ENCODE measurements at places on chromosomes 12 and 14.
A peak's percentile ranks its signal among the peaks of the same experiment; 100 is the strongest.

DNA sequence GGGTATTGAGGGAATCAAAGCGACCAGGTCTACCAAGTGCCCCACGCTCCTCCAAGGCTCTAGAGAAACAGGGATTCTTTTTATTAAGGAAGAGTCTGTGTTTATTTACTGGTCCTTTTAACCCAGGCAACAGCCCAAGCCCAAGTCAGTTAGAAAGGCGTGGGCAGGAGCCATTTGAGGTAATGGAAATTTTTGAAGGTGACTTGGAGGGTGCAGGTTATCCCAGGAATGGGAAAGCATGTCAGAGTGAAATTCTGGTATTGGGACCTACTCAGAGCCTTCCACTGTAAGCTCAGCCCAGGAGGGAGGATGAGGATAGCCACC lies 2.9 kb downstream of the SLC6A12 start:
- DNase-seq = no peak

GRCh38 chr14:96683562-96684289 lies 113.5 kb upstream of the VRK1 start:
- DNase-seq = no peak

DNA sequence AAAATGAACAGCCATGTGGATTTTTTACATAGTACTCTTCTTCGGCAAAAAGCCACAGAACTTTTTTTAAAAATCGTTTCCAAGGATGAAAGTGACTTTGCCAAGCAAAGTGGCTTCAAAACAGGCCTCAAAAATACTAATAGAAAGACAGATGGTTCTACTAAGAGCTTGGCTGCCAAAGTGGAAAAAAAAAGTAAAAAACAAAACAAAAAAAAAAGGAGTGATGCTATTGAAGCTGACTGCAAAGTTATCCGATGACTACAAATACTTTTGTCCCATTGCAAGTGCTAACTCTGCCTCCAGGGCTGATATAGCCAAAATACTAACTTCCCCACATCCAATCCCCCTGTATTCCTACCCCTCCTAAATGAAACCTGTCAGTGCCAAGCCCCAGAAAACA lies 277.6 kb downstream of the SOX5 start:
- DNase-seq = no peak

- DNase-seq = no peak
Observed at GRCh38 chr12:65189028-65189718, 19.8 kb downstream of the LEMD3 start.

GRCh38 chr12:101552277-101552676 lies 42.5 kb upstream of the MYBPC1 start:
- DNase-seq = no peak

- DNase-seq = no peak
Observed at GRCh38 chr14:103020271-103021170, 36.8 kb downstream of the CDC42BPB start.

GRCh38 chr14:100894416-100894815 lies 9.1 kb downstream of the RTL1 start:
- no peak for DNase-seq

DNA sequence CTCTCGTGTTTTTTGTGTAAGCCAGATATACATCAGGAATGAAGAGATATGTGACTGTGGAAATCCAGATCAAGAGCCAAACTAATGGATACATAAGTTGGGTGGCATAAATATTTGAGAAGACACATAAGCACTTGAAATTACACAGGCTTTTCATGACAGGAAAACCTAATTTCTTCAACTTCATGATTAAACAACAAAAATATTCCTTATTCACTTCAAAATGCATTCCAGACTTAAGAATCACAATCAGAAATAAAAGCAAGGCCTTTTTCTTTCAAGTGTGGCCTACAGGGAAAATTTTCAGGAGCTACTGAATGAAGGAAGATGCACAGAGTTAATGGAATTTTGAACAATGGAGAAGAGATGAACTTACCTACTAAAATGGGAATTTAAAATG lies 515.6 kb downstream of the FOXG1 start:
- DNase-seq = no peak

DNA sequence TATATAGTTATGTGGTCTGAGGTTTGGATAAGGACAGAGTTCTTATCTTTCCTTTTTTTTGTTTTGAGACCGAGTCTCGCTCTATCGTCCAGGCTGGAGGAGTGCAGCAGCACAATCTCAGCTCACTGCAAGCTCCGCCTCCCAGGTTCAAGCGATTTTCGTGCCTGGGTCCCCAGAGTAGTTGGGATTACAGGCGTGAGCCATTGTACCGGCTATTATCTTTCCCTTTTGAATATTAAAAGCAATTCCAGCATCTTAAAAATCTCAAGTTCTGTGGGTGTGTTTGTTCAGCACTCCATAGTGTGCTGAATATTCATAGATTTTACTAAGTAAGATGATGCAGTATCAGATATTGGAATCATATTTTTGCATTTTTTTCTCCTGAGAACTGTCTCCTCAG lies 404.4 kb upstream of the RGS6 start:
- no peak for DNase-seq

GRCh38 chr12:5511644-5512600 lies 80.0 kb downstream of the NTF3 start:
- DNase-seq = no peak

DNA sequence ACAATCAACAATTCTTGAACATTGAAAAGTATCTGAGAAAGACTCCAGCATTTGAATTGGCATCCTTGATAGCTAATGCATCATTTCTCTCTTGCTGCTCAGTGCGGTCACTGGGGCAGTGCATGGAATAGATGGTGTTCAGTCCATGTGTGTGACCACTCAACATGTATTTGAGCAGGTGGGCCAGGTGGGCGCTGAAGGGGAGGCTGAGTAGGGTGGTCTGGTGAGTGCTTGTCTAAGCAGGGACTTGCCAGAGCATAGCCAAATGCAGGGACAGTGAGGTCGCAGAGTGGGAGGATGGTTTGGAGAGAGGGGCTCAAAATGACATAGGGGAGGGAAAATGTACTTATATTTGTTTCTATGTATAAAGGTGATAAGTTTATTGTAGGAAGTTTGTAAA lies 409.0 kb downstream of the TMEM121 start:
- no peak for DNase-seq

DNA sequence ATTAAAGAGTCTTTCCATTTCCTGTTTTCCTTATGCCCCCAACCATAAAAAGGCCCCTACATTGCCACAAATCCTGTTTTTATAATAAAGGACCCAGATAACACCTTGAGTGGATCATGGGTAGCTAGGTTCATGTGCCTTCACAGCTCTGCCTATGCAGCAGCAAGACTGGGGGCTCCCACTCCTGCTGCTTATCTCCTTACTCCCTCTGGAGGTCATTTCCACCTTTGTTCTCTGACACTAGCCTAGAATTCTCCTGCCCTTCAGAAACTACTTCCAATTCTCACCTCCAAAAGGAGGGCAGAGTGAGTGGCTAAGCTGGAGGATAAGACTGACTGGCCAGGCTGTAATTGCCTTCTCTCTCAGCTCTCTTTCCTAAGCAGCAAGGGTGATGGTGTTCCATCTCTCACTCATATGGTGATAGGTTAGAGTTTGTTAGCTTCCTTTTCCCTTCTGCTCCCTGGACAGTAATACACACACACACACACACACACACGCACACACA lies 20.0 kb upstream of the STAC3 start:
- no peak for DNase-seq

GRCh38 chr14:105480807-105481801 lies 5.6 kb upstream of the CRIP1 start:
- DNase-seq = peak; percentile 96

- DNase-seq = no peak
Observed at GRCh38 chr14:22122227-22122818, 448.7 kb upstream of the OR4E1 start.

GRCh38 chr14:54366736-54367735 lies 29.8 kb upstream of the CDKN3 start:
- no peak for DNase-seq

- DNase-seq = no peak
Observed at GRCh38 chr14:41051801-41052200, 554.9 kb upstream of the LRFN5 start.

- DNase-seq = peak; percentile 96
Observed at GRCh38 chr12:120580787-120581723, at the start of gene POP5. Gene POP5, minus strand, starts transcription at chr12:120581402. Its CDS starts 40 bp downstream, at chr12:120581362.

- no peak for DNase-seq
Observed at GRCh38 chr14:81536241-81536771, 2.7 kb upstream of the SEL1L start.

DNA sequence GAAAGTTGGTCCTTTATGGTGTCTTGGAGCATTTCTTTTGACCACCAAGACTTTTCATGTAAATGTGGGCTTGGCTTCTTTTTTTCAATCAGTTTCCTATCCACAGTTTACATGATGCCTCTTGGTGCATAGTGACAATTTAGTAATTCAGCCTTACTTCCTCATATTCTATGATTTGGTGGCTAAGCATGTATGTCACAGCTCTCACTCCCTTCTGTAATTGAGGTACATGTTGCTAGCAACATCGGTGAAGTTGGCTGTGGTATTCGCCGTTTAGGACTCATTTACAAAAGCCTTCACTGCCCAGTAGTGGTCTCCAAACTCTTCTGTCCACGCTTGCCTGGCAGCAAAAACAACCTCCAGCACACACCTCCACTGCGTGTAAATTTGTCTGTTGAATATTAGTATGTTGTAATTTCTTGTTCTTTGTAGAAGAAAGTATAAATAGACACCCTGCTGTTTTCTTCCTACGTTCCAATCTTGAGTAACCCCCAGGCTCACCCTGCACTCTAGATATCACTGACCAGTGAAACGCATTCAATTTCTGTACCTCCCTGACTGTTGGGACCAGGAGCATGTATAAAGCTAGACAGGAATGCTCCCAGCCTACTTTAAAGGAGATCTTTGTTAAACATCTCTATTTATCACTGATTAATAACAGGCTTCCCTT lies 90.4 kb downstream of the PPP2R5C start:
- DNase-seq = no peak

- DNase-seq = no peak
Observed at GRCh38 chr12:43348221-43348620, 203.8 kb downstream of the ADAMTS20 start.

GRCh38 chr14:60512126-60512525 lies 3.2 kb downstream of the SIX6 start:
- no peak for DNase-seq

DNA sequence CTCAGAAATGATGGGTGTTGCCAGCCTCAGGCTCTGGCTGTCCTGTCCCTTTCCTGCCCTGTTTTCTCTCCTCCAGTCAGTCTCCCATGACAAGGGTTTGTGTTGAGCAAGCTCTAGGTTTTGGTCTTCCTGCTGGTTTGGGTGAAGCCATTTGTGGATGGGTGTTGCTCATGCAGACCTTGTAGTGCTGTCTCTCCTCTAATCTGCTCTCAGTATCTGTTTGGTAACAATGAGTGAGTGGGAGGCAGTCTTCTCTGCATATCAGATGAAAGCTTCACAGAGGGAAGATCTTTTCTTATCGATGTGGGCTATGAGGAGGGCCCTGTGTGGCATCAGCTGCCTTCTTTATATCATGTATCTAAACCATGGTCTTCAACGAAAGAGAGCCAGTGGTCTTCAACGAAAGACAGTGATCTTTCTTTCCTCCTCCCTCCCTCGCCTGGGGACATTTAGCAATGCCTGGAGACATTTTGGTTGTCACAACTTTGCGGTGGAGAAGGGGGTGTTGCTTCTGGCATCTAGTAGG lies 3.6 kb downstream of the CMA1 start:
- no peak for DNase-seq

DNA sequence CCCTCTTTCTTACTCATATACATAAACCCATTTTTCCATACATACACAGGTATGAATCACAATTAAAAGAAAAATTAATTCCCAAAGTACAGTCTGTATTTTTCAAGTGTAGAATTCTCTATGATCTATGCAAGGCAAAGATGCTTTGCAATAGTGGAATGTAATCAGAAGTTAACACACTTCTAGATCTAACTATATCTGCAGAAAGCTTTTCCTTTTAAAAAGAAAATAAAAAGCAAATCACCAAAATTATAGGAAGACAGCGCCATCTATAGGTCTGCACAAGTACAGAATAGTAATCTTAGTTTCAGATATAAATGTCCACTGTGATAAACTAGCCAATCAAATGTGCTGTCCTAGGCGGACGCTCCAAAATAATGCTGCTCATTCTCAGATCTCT lies 22.0 kb downstream of the SLC25A21 start:
- no peak for DNase-seq

DNA sequence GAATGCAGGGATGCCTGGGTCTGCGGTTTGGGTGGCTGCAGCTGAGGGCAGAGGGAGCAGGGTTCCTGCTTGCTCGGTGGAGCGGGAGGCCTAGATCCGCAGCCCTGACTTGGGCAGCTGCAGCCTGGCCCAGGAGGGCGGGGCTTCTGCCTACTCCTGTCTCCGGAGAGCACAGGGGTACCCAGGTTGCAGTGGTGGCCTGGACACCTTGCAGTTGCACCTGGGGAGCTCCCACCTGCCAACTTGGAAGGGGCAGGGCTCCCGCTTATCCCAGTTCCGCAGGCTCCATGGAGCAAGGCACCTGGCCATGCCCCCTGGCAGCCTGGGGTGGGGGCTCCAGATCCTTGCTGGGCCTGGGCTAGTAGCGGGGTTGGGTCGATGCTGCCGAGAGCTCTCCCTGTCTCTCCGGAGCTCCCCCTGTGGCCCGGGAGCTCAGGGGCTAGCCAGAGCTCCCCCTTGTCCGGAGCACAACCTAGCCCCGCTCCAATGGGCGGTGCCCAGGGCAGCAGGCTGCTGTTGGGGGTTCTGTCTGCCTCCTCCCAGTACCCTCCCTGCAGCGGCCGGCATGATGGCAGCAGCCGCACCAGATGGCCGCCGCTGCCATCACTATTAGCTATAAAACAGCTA lies 136.4 kb downstream of the PTPRR start:
- DNase-seq = no peak

- DNase-seq = no peak
Observed at GRCh38 chr12:48019639-48020265, 15.5 kb upstream of the COL2A1 start.

DNA sequence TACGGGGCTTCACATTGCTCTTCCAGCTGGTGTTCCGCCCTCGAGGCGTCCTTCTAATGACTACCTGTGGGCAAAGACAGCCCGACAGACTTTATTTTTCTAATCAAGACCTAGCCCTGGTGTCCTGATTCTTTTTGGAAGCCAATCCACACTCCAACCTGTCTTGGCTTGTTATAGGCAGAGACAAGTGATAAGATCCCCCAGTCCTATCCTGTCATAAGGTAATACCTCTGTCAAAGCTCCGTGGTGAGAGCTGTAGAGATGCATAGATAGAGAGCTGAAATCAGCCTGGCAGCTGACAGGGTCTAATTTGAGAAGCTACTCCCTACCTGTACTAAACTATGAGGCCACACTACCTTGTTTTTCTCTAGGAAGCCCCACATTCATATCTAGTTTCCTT lies 11.5 kb upstream of the WNK1 start:
- no peak for DNase-seq

GRCh38 chr12:104207416-104208205 lies 8.0 kb upstream of the TXNRD1 start:
- no peak for DNase-seq

Measured in omental fat pad (tissue), 4 donors.